ENCODE measurements at places on chromosomes 5 and 9. TPM values are rescaled to one million over a fixed set of nuclear protein-coding genes. Genes with fewer than 3 reads are reported as not detected.

- DNase-seq: peak; percentile 10
These were observed 109.7 kb upstream of the PCA3 start for GRCh38 chr9:76654575-76654974.

DNA sequence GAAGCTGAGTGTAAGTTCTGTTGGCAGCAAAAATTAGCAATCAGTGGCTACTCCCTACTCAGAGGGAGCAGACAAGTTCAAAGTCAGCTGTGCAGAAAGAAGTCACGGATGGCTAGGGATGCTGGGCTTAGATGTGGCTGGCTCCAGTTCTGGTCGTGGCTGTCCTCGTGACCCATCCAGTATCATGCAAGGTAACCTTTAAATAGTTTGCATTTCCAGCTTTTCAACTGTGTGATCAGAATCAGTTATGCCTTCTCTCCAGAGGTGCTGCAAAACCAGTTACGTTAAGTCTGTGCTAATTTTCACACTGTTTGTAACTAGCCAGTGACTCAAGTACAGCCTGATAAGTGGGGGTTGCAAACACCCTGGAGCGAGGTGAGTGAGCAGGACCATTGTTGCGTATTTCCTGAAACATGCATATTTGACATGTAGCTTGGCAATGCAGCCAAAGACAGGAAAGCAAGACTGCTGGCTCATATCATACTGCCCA is 302.4 kb downstream of the ATPSCKMT start:
- no peak for DNase-seq

- no peak for DNase-seq
These were observed 109.5 kb downstream of the TENT4A start for GRCh38 chr5:6822556-6823343.

DNA sequence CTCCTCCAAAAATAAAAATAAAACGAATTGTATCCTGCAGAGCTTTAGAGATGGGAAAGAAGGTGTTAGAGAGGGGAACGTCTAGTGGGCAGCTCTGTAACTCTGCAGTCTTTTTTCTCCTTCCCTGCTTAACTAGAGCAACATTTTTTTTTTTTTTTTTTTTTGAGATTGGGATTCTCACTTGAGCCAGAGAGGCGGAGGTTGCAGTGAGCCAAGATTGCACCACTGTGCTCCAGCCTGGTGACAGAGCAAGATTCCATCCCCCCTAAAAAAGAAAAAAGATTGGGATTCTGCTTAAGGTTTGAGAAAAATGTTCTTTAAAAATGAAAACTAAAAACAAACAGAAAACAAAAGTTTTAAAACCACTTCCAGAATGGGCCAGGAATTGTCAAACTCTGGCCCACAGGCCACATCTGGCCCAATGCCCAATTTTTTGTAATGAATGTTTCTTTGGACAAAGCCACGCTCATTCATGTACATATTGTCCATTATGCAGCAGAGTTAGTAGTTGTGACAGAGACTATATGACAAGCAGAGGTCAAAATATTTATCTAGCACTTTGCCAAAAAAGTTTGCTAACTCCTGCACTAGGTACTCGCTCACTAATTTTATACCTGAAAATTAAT is 98.5 kb downstream of the ZCCHC7 start:
- no peak for DNase-seq

OR1N1 gene
- not detected for polyA plus RNA-seq

DNA sequence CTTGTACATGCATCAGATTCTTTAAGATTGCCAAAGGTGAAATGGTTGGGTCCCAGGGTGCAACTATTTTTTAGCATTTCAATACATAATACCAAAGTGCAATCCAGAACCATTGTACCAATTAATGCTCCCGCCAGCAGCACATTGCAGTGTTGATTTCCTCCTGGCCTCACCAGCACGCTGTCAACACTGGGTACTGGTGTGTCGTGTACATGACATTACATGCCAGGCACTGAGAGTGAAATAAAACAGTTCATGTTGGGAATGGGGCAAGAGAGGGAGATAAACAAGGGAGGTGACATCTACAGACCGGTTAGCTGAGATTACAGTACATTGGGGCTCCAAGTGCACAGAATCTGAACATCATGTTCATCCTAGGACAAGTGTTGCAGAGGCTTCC is 37.8 kb downstream of the HMGCS1 start:
- DNase-seq: no peak

DNA sequence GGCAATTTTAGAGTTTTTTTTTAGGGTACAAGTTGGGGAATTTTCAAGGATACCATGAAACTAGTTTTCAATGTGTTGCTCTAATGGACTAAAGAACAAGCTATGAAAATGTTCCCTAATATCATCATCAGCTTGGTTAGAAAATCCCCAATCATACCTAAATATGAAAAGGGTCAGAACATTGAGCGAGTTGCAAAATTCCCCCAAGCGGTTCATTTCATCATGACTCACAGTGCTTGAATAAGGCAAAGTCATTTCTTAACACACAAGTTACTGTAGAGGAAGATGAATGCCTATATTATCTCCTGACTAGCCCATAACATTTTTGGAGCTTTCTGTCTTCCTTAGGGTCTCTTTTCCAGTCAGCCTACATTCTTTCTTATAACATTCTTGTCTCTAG is 62.7 kb downstream of the ST8SIA4 start:
- no peak for DNase-seq

GRCh38 chr5:38379350-38379937 is 121.1 kb downstream of the EGFLAM start:
- no peak for DNase-seq

GRCh38 chr5:122009436-122009835 is 47.7 kb downstream of the SRFBP1 start:
- DNase-seq: no peak

- no peak for DNase-seq
These were observed 1865.3 kb upstream of the CDH9 start for GRCh38 chr5:28903643-28904042.

DNA sequence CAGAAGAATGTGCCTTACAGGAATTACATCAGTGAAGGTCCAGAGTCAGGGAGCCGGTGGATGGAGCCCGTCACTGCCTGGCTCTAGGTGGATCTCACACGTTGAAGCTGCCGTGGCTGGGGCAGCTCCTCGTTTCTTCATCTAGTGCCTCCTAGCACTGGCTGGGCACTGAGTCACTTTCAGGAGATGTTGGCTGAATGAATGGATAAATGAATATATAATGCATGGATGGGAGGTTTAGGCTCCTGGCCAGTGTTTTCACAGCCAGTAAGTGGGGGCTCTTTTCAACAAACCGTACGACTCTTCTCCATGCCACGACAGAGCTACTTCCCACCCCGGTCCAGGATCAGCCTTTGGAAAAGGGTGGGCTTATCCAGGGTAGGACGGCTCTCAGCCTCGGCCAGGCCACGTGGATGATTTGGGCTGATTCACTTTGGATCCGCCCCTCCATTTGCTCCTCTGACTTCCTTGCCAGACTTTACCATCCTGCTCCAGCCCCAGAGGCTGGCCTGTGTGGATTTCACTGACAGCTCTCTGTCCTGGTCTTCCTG is 1.3 kb upstream of the SH3PXD2B start:
- DNase-seq: no peak

BHMT gene
- not detected for polyA plus RNA-seq

SPINK4 gene
- polyA plus RNA-seq: not detected

DEPDC1B gene
- 0.88 TPM for polyA plus RNA-seq

GRCh38 chr9:136995772-136996311 is 526 bp downstream of the CLIC3 start:
- DNase-seq: no peak

IL5 gene
- polyA plus RNA-seq: not detected

DNA sequence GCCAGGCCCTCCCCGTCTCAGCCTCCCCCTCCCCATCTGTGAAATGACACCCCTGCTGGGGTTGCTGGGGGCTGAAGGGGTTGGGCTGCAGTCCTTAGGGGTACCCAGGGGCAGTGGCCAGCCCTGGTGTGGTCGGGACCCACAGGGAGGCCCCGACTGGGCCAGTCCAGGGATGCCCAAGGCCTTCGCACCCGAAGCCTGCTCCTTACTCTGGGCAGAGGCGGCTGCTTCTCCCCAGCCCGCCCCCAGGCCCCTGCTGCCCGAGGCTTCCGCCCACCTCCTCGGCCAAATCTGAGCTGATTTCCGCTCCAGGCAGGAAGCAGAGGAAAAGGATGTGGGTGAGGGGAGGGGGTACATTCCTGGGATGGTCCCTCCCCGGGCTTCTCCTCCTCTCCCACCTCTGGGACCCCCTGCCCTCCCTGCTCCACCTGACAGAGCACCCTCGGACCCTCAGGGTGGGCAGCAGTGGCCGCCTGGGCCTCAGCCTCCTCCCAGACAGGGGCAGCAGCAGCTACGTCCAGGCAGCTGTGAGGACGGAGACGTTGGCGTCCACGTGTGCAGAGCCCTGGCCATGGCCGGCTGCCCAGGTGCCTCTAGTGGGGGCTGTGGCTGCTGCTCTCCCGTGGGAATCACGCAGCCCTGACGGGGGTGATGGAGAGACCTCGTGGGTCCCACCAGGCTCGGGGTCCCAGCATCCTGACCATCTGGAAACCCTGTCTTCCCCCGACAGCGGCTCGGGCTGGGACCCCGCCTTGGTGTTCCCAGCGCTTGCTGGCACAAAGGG is 4.2 kb upstream of the NRARP start:
- no peak for DNase-seq

OR4F3 gene
- not detected for polyA plus RNA-seq

DNA sequence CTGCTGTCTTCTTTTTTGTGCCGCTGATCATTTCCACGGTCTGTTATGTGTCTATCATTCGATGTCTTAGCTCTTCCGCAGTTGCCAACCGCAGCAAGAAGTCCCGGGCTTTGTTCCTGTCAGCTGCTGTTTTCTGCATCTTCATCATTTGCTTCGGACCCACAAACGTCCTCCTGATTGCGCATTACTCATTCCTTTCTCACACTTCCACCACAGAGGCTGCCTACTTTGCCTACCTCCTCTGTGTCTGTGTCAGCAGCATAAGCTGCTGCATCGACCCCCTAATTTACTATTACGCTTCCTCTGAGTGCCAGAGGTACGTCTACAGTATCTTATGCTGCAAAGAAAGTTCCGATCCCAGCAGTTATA is 17.1 kb downstream of the F2R start:
- peak; percentile 68 for DNase-seq

GRCh38 chr9:123957731-123958130 is 27.8 kb upstream of the DENND1A start:
- no peak for DNase-seq

- no peak for DNase-seq
These were observed 45.7 kb downstream of the DPYSL3 start for GRCh38 chr5:147464211-147464610.

GRCh38 chr5:40904205-40904993 is 4.9 kb upstream of the C7 start:
- no peak for DNase-seq

DNA sequence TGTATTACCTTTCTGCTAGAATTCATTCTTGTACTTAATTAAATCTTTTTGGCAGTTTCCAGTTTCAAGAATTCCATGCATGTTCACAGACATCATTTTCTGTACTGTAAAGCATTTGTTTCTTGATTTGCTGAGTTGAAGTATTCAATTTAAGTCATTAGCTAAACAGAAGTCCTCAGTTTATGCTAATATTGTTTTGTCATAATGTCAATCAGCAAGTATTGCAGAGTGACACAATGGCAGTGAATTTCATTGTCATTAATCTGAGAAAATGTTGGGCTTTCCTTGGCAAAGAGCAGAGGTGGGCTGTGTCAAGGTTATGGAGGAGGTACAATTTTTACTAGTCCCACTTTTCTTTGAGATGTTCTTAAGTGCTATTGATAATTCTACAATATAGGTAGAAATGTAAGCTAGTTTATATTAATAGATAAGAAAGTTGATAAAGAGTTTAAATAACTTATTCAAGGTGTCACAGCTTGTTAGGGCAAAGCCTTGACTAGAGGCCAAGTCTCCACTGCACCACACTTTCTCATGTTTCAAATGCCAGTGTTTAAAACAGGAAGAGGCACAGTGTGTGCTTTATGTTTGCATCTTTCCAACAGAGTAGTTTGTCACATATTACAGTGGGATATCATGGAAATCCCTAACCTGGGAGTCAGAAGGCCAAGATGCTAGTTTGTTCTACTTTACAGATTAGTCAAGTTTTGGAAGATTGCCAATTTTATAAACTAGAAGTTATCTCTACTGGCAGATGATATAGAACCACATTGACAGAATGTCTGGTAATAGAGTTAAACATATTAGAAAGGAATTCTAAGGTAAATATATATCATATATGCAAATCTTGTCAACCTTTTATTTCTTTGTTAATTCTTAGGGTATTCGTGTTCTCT is 56.3 kb downstream of the SLF1 start:
- DNase-seq: no peak

- no peak for DNase-seq
These were observed 66.4 kb downstream of the DAPK1 start for GRCh38 chr9:87564111-87564510.

GABRA1 gene
- not detected for polyA plus RNA-seq

PCDHGB4 gene
- not detected for polyA plus RNA-seq

DNA sequence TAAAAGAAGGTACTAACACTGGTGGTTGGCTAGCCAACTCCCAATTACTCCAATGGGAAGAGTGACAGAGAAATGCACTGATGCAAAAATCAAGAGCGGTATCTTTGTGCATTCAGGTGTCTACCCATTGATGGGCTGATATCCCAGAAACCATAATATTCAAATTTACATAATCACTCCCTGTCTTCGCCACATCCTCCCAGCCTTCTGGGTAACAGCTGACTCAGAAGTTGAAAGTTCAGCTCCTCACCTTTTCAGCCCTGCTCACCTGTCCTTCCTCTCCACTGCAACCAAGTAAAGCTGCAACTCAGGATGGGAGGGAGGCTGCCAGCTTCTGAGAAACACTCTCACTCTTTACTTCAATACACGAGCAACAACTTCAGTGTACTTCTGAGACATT is 6.9 kb downstream of the SUSD1 start:
- no peak for DNase-seq

MEIKIN gene
- not detected for polyA plus RNA-seq

- DNase-seq: peak; percentile 53
These were observed 272.9 kb upstream of the PTGER4 start for GRCh38 chr5:40406741-40407211.

DNA sequence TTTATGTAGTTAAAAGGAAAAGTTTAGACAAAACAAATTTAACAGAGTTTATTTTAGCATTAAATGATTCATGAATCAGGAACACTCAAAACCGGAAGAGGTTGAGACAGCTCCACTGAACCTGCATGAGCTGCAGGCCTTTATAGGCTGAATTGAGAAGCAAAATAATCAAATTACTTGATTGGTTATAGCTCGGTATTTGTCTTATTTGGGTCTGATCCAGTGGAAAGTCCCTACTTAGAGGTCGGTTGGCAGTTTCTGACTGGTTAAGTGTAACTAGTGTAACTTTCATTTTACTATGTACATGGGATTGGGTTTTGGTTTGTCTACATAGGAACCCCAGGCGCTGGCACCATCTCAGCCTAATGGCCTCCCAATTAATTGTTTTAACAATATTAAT is 74.1 kb upstream of the PIK3R1 start:
- peak; percentile 31 for DNase-seq
